ENCODE measurements at places on chromosomes 5 and 9.

- no peak for DNase-seq
Observed at GRCh38 chr5:135208903-135209721, 175.1 kb upstream of the PITX1 start.

- DNase-seq, result no peak
Observed at GRCh38 chr5:39333104-39333503, 31.2 kb downstream of the C9 start.

- DNase-seq, result no peak
Observed at GRCh38 chr9:86471171-86471815, 117.1 kb upstream of the TUT7 start.

DNA sequence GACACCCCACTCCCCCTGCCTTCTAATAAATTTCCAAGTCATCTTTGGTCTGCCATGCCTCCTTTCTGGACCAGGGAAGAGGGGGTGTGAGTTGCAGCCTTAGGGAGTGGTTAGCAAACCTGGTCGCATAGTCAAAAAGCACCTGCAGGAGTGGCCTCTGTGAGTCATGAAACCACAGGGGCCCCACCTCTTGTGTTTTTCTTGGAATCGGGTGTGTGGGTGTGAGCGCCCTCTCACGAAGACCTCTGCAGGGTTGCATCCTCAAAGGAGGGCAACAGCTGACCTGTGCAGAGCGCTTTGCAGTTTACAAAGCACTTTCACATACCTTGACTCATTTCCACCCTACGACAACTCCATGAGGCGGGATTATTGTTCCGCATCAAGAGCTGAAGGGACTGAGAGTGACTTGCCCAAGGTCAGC is 36.8 kb upstream of the TEX48 start:
- no peak for DNase-seq

DNA sequence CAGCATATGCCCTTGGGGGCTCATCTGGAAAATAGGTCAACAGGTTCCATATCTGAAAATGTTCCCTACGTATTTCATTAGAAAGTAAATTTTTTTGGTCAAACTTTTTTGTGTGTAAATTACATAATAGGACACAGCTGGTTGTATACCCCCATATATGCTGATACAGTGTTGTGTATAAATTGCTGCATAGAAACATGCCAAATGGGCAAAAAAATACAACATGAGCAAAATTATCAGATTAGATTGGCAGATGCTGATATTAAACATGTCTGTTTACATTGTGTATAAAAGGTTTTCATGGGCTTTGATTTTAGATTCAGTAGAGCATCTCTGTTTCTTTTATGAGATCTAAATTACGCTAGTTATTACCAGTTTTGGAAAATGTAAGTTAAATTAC is 2223.0 kb downstream of the MAT2B start:
- no peak for DNase-seq

GRCh38 chr9:73042155-73042554 is 89.3 kb upstream of the ALDH1A1 start:
- DNase-seq, result no peak

DNA sequence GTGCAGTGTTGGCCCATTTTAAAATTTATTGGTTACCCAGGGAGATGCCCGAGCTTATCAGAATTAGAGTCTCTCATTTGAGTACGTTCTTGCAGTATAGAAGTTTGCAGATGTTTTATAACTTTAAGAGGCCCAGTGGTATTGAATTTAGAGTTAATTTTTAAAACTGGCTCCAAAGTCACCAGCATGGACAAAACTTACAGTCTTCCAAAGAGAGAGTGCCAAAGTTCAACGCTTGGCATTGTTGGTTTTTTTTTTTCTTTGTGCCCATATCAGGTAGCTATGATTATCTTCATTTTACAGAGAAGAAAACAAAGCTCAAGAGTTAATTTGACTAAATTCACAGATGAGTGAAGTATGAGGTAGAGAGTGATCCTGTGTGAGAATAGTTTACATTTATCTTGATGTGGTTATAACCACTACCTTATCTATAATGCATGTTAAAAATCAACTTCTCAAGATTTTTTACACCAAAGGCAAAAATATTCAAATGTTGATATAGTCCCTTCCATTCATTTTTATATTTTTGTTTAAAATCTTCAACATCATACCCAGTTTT is 273.7 kb upstream of the DMRT1 start:
- no peak for DNase-seq
